ENCODE measurements at places on chromosomes 13 and 19.

GRCh38 chr19:38392707-38393308 is 4.3 kb downstream of the SPRED3 start:
- DNase-seq: no peak

GRCh38 chr19:5850743-5851293 is 431 bp downstream of the FUT3 start:
- peak; percentile 67 for DNase-seq

- DNase-seq: no peak
These were observed 86.1 kb downstream of the EDNRB start for GRCh38 chr13:77832339-77833100.

- no peak for DNase-seq
These were observed 236.8 kb downstream of the LMO7 start for GRCh38 chr13:75872980-75873379.

GRCh38 chr13:112743451-112744167 is 53.8 kb downstream of the ATP11A start:
- DNase-seq: no peak

- no peak for DNase-seq
These were observed 115.5 kb downstream of the GGACT start for GRCh38 chr13:100473087-100473486.

GRCh38 chr19:42184401-42184861 is 33.0 kb downstream of the DEDD2 start:
- peak; percentile 78 for DNase-seq

GRCh38 chr19:17686592-17687024 is 1.5 kb downstream of the UNC13A start:
- peak; percentile 56 for DNase-seq

- no peak for DNase-seq
These were observed 3.6 kb downstream of the MICOS13 start for GRCh38 chr19:5676772-5677105.

DNA sequence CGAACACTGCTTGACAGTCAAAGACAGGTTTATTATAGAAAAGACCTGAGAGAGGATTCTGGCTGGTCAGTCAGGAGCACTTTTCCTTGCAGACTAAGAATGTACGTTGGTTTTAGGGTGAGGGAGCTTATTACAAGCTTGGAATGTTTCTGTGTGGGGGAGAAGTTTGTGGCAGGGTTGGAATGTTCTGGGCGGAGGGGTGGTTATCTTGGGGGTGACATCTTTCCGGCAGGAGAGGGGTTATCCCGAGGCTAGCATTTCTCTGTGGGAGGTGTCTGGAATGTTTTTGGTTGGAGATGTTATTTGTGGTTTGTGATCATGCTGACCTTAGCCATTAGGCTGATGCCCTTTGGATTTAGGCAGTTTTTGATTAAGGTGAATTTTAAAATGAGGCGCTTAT is 61.8 kb downstream of the ZNF136 start:
- DNase-seq: no peak

GRCh38 chr13:72727417-72728289 is at the start of the genes BORA and MZT1:
Gene BORA, plus strand, starts transcription at chr13:72727923. Its CDS starts 1,018 bp downstream, at chr13:72728941.
Gene MZT1, minus strand, starts transcription at chr13:72727629. Its CDS starts 27 bp downstream, at chr13:72727602.
- DNase-seq: peak; percentile 96

DNA sequence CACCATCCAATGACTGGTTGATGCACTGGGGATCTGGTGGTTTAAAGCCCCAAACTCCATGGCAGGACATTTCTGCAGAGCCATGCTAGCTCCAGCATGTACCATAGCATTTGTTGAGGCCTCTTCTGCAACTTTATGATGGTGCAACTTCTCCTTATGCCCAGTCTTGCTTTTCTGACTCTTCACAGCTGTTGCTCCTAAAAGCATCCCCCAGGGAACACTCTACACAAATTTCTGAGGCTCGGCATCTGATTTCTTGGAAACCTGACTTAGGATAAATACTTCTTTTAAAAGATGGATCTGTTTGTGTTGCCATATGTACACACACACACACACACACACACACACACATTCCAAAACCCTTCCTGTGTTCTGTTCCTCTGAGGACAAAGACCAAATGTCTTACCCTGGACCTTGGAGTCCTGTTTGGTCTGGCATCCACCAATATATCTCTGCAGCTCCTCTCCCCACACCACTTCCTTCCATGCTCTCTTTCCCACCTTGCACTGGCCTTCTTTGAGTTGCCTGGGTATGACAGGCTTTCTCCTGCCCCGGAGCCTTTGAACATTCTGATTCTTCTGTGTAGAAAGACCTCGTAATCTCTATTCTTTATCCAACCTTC is 388.5 kb upstream of the ZNF507 start:
- DNase-seq: no peak
